ENCODE measurements at places on chromosomes 1 and 21.

GRCh38 chr1:110872745-110873720, at the start of gene CD53:
CD53 (plus strand) TSS chr1:110873148; CDS start chr1:110891409, 18,261 bp downstream.
- peak; percentile 99 for DNase-seq
- H3K36me3 ChIP-seq: peaks cover 11% of the 10 kb centered on the region
- no peaks in the 10 kb centered on the region for H3K27me3 ChIP-seq
- H3K4me3 ChIP-seq: peak within 1 kb of the TSS; percentile 93

GRCh38 chr1:159944623-159945455, 574 bp downstream of the IGSF9 start:
- DNase-seq: no peak
- H3K27me3 ChIP-seq: no peaks in the 10 kb centered on the region
- no peaks in the 10 kb centered on the region for H3K36me3 ChIP-seq
- peaks cover 31% of the 10 kb centered on the region for H3K4me1 ChIP-seq
- peak overlapping the region; percentile 32 for H3K4me3 ChIP-seq

- no peaks in the 10 kb centered on the region for H3K27me3 ChIP-seq
- peaks cover 75% of the 10 kb centered on the region for H3K36me3 ChIP-seq
- no peaks in the 10 kb centered on the region for H3K4me1 ChIP-seq
These were observed 55.2 kb downstream of the SASS6 start for GRCh38 chr1:100077531-100077930.

DNA sequence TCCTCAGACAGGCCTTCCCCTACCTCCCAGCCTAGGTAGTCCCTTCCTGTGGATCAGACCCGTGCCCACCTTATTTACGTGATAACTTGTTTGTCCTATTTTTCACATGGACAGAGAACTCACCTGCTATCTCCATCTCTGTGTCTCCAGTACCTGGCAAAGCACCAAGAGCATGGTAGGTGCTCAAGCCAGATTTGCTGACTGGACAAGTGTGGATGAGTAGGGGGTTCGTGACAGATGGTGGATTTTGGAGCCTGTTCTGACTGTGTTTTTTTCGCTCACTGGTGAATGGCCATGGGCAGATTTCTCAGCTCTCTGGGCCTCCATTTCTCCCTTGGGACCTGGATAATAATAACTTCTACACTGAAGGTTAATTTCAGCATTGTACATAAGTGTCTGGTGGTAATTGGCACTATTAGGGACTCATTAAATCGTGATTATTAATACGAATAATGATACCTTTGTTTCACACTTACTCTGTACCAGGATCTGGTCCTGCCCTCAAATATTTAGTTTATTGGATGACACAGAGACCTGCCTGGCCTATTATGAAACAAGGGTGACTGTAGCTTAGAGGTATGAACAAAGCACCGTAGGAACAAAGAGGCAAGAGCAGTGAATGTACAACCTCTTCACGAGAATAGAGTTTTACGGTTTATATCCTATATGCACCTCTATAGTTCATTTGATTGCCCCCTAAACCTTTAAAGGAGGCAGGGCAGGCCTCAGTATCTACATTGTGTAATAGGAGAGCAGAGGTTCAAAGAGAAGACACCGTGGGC, 24.5 kb upstream of the SLC26A9 start:
- no peak overlapping the region for H3K4me3 ChIP-seq
- no peaks in the 10 kb centered on the region for H3K4me1 ChIP-seq
- DNase-seq: no peak
- no peak overlapping the region for H3K27ac ChIP-seq
- H3K36me3 ChIP-seq: no peaks in the 10 kb centered on the region
- no peaks in the 10 kb centered on the region for H3K27me3 ChIP-seq

GRCh38 chr1:117587499-117588356, 18.1 kb upstream of the TENT5C start:
- H3K4me3 ChIP-seq: no peak overlapping the region
- H3K36me3 ChIP-seq: no peaks in the 10 kb centered on the region

GRCh38 chr1:58710190-58711085, 10.6 kb upstream of the MYSM1 start:
- DNase-seq: peak; percentile 36
- no peak overlapping the region for H3K4me3 ChIP-seq
- H3K4me1 ChIP-seq: peaks cover 9% of the 10 kb centered on the region
- no peaks in the 10 kb centered on the region for H3K27me3 ChIP-seq

DNA sequence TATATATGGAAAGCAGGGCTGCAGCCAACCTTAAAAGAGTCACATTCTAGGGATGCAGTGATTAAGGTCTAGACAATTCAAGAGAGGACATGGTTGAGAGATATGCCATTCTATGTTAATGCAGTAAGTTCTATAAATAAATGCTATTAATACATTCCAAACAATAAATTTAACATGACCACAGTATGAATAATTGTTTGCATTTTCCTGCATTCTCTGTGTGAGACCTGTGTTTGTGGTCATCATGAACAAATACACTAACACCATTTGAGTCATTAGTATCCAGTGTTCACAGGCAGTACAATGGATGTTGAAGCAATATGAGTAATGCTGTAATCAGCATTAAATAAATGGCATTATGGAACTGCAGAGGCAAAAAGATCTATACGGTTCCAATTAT, 5.5 kb upstream of the ZRANB2 start:
- DNase-seq: no peak
- H3K4me3 ChIP-seq: no peak overlapping the region
- no peaks in the 10 kb centered on the region for H3K27me3 ChIP-seq
- peaks cover 6% of the 10 kb centered on the region for H3K4me1 ChIP-seq

- peak; percentile 50 for DNase-seq
- H3K36me3 ChIP-seq: no peaks in the 10 kb centered on the region
- H3K4me3 ChIP-seq: peak overlapping the region; percentile 49
- H3K27ac ChIP-seq: peak overlapping the region; percentile 46
- peaks cover 14% of the 10 kb centered on the region for H3K4me1 ChIP-seq
- H3K27me3 ChIP-seq: no peaks in the 10 kb centered on the region
These were observed 15.6 kb upstream of the TTLL10 start for GRCh38 chr1:1157914-1158710.

DNA sequence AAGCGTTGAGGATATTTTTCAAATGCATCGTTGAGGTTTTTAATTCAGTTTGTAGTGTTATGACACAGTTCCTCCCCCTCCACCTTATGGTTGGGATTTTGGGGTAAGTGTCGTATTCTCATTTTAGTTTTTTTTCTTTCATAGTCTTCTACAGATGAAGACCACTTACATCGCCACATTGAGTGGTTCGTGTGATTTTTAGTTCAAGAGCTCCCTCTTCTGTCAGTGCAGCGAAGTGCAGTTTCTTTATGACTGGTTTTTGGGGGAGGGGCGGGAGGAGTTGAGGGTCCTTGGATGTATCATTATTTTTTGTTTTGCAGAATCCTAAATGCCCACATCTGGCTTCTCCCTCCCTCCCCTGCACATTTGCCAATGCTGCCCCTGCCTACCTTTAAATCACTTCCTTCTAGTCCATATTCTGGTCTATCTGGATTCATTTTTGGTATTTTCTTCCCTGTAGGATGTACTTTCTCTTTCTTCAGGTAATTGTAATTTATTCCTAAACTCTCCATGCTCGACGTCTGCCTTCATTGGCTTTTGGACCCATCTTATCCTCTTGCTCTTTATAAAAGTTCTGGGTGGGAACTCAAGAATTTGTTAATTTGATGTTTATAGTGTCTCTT, 433.1 kb downstream of the CAMTA1 start:
- no peak overlapping the region for H3K27ac ChIP-seq
- DNase-seq: peak; percentile 78
- H3K4me3 ChIP-seq: no peak overlapping the region
- no peaks in the 10 kb centered on the region for H3K27me3 ChIP-seq

DNA sequence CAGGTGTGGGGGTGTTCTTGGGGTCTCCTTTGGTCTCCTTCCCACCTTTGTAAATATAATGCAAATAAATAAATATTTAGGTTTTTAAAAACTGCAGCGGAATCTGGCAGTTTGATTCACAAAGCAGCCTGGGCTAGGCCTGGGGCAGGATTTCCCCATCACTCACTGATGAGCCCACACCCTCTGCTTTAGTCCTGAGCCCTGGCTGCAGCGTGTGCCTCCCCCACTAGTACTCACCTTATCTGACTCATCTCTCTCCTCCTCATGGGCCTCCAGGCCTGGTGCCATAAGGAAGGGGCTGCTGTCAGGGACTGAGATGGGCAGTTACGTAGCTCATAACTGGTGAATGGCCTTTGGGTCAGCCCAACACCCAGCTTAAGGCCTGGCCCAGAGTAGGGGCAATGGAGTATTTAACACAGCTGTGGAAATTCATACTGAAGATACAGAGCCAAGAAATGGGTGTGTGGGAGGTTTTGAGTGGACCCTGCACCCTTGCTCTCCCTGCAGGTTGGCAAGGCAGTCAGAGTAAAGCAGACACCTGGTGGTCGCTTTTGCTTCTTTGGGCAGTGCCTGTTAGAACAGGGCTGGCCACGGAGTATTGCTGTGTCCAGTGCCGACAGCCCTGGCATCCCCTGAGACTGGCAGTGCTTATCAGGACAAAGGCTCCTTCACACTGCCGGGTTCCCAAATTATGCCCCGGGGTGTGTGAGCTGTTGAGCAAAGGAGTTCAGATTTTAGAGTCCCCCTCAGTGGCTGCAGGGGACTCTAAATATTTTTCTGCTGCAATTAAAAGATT, 39.7 kb downstream of the AZIN2 start:
- no peaks in the 10 kb centered on the region for H3K27me3 ChIP-seq
- no peak for DNase-seq
- H3K4me1 ChIP-seq: no peaks in the 10 kb centered on the region
- no peak overlapping the region for H3K4me3 ChIP-seq
- H3K36me3 ChIP-seq: no peaks in the 10 kb centered on the region

DNA sequence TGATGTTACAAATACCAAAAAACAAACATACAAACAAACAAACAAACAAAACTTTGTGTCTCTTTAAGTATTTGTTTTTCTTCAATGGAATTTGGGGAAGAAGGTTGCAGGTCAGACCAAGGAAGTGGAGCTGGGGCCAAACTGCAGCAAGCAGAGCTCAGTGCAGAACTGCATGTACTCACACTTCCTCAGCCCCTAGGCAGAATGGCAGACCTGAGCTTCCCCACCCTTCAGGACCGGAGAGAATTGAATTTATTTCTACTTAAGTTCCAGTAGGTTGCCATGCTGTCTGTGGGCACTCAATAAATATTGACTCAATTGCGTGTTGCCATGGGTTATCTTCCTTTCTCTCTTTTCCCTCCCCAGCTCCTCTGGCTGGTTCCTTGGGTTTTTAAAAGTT, 173.6 kb downstream of the PTGER3 start:
- H3K27ac ChIP-seq: no peak overlapping the region
- DNase-seq: no peak
- no peak overlapping the region for H3K4me3 ChIP-seq
- no peaks in the 10 kb centered on the region for H3K27me3 ChIP-seq

DNA sequence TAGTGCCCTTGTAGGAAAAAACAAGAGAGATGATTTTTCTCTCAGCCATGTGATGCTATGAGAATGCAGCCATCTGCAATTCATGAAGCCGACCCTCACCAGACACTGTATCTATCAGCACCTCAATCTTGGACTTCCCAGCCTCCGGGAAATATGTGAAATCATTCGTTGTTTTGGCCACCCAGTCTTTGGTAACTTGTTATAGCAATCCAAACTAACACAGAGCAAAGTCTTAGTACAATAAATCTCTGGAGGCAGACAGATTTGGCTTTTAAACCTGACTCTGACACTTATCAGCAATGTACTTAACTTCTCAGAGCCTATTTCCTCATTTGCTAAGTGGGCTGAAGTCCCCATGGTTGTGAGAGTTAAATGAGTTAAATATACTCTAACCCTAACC, 5.1 kb upstream of the MED18 start:
- H3K4me1 ChIP-seq: peaks cover 7% of the 10 kb centered on the region
- H3K27ac ChIP-seq: no peak overlapping the region
- no peak for DNase-seq
- H3K4me3 ChIP-seq: no peak overlapping the region
- no peaks in the 10 kb centered on the region for H3K36me3 ChIP-seq
- no peaks in the 10 kb centered on the region for H3K27me3 ChIP-seq

- DNase-seq: no peak
- no peaks in the 10 kb centered on the region for H3K4me1 ChIP-seq
These were observed 47.9 kb upstream of the NUF2 start for GRCh38 chr1:163273766-163274441.

DNA sequence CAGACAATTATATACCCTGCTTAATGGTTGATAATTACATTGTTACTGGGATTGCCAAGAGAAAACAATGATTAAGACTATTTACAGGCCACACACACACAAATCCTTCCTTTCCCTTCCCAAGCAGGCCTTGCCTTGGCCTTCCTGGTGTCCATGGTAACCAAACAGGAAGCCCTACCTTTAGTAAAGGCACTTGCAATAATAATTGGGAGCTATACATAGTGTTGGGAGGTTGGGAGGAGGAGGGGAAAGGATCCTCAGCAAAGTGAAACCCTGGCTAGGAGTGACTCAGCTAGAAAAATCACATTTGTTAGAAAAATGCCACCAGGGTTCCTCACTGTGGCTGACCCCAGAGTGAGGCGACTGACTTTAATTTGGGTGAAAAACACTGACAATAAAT, 122.3 kb upstream of the ADAR start:
- peak; percentile 59 for DNase-seq
- H3K27me3 ChIP-seq: peaks cover 3% of the 10 kb centered on the region
- H3K27ac ChIP-seq: no peak overlapping the region
- no peaks in the 10 kb centered on the region for H3K36me3 ChIP-seq
- peaks cover 31% of the 10 kb centered on the region for H3K4me1 ChIP-seq

DNA sequence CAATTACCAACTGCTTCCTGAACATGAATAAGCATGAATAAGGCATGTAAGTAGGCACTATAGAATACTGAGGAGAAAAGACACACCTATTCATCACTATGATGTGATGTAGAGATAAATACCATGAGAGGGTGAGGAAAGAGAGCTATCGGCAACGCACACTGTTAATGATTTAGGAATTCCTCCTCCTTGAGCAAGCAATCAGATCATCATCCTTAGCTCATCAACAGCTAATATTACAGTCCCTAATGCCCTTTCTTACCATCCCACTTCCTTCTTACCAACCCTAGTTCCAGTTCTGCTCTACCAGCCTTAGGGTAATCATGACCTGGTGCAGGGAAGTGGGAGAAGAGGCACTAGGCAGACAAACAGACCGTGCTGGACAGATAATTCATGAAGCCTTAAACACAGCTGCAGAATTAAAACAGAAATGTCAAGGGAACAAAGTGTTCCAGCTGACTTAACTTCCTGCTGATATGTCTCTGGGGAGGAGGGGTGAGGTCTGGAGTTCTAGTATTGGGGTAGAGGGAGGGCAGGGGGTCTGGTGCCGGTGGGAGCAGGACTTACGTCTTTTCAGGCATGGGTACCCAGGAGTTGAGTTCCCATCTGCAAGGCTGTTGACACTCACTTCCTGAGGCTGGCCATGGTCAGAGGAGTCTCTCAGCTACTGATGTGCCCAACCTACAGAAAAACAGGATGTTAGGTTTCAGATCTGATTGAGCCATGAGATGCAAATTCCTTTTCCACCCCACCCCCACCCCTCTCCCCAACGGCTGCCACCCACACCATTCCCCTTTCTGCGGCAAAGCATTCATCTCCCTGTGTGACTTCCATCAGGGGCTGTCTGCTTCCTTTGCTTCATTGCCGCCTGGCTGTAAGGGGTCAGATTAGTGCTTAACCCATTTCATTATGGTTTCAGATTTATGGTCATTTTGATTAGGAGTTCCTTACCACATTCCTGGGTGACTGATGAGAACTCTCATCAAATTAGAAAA, 12.6 kb upstream of the RCSD1 start:
- peak overlapping the region; percentile 70 for H3K27ac ChIP-seq
- no peaks in the 10 kb centered on the region for H3K36me3 ChIP-seq
- peak; percentile 56 for DNase-seq
- no peaks in the 10 kb centered on the region for H3K27me3 ChIP-seq
- H3K4me3 ChIP-seq: peak overlapping the region; percentile 67
- H3K4me1 ChIP-seq: peaks cover 39% of the 10 kb centered on the region

All from common myeloid progenitor, CD34-positive (primary cell).